ENCODE measurements at places on chromosomes 2 and 18.

- no peak for DNase-seq
These were observed 1642.5 kb upstream of the TMEFF2 start for GRCh38 chr2:193837111-193837738.

- no peak for DNase-seq
These were observed 128.6 kb downstream of the ZFP36L2 start for GRCh38 chr2:43097644-43098408.

DNA sequence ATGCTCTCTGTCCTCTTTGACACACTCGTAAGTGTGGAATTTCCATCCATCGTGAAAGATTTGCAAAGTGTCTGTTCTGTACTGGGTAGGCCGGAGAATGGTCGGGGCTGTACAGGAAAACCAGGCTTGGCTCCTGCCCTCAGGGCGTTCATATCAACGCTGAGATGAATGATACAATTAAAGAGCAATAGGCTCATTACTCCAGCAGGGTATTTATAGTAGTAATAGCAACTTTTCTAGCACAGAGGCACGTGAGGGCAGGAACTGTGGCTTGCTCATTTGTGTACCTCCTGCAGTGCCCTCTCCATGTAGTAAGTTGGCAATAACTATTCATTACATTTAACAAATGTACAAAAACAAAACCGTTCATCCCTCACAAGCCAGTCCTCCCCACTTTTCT lies 5.3 kb upstream of the NCK2 start:
- DNase-seq: no peak

GRCh38 chr2:50547521-50547920 lies 484.4 kb downstream of the NRXN1 start:
- DNase-seq: no peak

DNA sequence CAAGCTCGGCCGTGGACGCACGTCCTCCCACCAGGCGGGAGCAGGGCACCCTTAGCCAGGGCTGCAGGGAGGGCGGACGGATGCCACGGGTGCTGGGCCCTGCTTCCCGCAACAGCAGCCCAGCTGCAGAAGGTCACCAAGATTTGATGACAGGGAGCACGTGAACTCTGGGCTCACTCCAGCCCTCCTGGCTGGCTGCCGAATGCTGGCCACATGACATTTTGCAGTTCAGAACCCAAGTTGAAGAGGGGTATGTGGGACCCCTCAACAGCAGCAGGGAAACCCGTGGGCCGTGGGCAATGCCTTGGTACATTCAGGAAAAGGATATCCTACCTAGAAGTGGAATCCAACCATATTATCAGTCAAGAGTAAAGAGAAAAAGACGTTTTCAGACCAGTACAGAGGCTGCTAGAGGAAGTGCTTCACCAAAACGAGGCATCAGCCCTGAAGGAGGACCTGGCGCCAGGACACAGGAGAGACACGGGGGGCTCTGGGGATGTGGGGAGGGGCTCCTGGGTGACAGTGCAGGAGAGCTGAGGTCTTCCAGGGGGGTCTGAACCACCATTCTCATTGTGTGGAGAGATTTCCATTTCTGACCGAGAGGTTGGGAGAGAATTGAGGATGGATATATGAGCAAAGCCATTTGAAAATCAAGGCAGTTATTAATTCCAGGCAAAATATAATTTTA lies 107.4 kb upstream of the CTDP1 start:
- DNase-seq: no peak

DNA sequence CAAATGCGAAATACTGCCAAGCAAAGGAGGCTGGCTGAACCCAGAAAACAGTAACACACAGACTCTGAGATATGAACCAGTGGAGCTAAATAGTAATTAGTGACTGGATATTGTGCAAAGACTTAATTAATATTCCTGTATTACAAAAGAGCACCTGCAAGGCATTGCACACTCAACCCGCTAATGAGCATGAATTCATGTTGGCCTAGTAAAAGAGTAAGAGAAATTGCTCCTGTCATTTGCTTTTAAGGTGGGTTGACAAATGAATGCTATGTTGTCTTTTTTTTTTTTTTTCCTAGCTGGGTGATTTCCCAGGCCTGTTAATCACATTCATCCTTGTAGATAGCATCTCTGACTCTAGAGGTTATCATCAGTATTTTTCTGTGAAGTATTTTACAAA lies 87.0 kb upstream of the CERS6 start:
- DNase-seq: no peak

DNA sequence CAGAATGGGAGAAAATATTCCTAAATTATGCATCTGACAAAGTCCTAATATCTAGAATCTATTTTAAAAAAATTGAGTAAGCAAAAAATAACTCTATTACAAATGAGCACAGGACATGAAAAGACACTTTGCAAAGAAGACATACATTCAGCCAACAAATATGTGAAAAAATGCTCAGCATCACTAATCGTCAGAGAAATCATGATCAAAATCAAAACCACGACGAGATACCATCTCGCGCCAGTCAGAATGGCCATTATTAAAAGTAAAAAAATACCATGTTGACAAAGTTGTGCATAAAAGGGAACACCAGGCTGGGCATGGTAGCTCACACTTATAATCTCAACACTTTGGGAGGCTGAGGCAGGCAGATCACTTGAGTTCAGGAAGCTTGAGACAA lies 63.5 kb downstream of the EVA1A start:
- DNase-seq: no peak

DNA sequence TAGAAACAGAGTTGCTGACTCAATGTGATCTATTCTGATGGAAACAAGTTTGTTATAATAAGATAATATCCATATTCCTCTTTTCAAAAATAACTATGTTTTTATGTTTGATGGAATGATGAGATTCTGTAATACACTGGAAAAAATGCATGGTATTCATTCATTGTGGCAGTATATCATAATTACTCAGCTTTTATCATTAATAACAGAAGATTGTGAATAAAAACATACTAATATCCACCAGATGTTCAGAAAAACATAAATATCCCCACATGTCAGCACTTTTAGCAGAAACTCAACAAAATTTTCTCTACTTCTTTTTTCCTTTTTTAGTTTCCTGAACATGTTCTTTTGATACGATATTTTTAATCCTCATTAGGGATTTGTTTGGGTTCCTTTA lies 130.9 kb upstream of the CAVIN2 start:
- no peak for DNase-seq

- no peak for DNase-seq
These were observed 21.6 kb downstream of the TSN start for GRCh38 chr2:121776885-121777698.

DNA sequence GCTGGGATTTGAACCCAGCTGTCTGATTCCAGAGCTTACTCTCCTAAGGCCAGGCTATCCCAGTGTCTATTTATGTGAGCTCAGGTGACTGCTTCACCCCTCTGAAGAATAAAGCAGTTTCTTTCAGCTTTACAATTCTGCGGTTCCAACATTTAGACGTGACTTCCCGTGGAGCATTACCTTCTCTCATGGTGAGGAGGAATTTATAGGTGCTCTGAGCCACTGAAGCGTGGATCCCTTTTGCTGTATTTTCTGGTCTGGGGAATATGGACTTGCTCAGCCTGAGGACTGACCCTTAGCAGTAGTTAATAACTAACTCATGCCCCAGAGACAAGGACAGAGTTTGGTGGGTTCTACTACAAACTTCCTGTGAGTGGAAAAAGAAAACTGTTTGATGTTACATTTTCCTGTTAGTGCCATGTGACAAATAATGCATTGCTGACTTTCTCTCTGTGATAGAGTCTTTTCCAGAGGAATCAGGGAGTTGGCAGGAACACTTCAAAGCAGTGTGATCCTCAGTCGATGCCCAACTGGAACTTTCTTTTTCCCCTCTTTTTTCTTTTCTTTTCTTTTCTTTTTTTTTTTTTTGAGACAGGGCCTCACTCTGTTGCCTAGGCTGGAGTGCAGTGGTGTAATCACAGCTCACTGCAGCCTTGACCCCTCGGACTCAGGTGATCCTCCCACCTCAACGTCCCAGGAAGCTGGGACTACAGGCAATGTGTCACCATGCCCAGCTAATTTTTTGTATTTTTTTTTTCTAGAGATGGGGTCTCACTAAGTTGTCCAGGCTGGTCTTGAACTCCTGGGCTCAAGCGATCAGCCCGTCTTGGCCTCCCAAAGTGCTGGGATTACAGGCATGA lies 21.9 kb downstream of the CASP10 start:
- DNase-seq: no peak

DNA sequence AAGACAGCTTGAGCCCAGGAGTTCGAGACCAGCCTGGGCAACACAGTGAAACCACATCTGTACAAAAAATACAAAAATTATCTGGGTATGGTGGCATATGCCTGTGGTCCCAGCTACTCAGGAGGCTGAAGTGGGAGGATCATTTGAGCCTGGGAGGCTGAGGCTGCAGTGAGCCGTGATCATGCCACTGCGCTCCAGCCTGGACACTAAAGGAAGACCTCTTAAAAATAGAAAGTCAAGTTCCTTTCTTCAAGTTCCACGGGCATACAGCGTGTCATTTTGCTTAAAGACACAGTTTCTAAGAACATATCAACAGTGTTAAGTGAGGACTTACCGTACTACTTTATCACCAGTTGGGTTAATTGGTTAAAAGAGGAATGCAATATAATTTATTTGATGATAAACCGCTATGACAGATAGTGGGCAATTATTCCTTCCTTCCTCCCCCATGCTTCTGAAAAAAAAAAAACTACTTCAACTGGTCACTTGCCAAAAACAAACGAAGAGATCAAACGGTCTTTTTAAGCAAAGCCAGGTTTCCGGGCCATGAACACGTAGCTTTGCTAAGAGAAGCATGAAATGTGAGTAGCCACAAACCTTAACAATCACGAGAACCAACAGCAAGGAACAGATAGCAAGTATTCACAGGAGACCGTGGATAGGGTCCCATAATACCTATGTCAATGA lies 21.4 kb downstream of the AP1S3 start:
- DNase-seq: no peak

GRCh38 chr2:159600752-159601151 lies 15.6 kb downstream of the BAZ2B start:
- no peak for DNase-seq

GRCh38 chr2:236546561-236547002 lies 23.0 kb upstream of the ACKR3 start:
- DNase-seq: no peak

DNA sequence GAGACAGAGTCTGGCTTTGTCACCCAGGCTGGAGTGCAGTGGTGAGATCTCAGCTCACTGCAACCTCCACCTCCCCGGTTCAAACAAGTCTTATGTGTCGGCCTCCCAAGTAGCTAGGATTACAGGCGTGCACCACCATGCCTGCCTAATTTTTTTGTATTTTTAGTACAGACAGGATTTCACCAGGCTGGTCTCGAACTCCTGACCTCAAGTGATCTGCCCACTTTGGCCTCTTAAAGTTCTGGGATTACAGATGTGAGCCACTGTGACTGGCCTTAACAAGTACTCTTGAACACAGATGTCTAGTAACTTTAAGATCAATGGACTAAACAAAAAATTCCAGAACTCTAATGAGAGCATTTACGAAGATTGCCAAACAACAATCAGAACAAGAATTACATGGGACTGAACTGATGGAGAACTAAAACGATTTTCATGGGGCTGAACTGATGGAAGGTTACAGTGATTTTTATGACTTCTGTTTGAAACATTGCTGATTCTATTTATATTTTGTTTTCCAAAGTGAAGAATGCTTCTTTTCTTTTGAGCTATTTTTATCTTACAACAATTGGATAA lies 46.5 kb upstream of the ST3GAL5 start:
- no peak for DNase-seq

- DNase-seq: no peak
These were observed 24.4 kb upstream of the MAL start for GRCh38 chr2:95001051-95001562.

GRCh38 chr2:63249161-63249560 lies 198.5 kb downstream of the OTX1 start:
- no peak for DNase-seq

DNA sequence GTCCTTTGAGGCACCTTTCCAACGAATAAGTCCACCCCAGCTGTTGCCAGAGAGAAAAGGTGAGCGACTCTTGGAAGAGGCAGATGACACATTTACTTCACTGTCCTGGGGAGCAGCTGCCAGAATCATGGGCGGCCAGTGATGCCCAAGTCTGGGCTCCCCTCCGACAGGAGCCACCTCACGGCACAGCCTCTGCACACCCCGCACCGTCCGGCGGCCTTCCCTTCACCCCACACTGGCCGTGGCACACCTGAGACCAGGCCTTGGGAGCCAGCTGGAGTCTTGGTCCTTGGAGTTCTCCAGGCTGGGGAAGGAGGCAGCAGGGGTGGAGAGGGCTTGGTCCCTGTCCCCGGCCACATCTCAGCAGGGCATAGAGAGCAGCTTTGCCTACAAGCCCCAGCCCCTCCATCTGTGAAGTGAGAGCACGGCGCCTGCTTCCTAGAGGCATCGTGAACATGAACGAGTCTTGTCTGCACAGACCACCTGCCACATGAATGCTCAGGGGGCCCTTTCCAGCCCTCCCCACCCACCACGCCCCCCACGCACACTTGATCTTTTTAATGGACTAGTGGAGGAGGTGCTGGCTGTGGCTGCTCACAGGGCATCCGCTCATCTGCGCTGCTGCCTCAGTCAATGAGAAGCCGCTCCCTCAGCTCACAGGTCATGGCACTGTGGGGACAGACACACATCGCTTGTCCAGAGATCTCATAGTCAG lies 400.2 kb upstream of the MYT1L start:
- no peak for DNase-seq

GRCh38 chr2:127425540-127426490 lies 7.6 kb downstream of the PROC start:
- no peak for DNase-seq

DNA sequence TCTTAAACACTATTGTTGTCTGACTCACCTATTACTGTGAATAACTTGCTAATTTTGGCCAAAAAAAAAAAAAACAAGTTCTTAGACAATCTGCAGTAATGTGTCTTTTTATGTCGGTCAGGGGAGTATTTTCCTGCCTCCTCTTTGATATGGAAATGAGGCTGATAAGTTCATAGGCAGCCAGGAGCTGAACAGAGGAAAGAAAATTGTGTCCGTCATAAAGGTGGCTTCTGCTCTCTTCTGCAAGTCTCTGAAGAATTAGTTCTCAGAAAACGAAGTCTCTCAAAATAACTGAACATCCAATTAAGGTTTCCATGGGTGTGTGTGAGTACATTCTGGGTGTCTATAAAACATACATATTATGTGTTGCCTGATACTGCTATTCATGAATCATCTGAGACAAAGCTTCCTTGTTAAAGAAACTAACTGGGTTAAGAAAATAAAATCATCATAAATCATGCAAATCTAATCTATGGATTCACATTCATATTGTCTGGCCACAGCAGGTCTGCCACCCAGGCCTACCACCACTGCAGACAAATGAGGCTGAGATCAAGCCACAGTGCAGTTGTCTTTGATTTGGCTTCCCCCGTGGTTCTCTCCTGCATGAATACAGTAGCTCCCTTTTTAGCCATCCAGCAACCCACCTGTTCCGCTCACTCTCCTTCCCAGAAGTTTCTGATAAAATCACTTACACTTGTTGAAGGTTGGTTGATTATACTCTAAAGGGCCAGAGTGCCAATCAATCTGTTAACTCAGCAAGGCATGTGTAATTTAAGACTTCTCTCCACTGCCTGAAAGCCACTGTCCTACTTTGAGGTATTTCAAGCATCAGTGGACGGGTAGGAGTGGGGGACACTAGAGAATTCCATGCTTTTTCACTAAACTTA lies 19.4 kb upstream of the SP5 start:
- DNase-seq: peak; percentile 54

GRCh38 chr18:32684096-32684495 lies 88.7 kb downstream of the KLHL14 start:
- DNase-seq: no peak

Measured in NCI-H510A treated with DMSO at 0.1 percent for 48 hours (cell line).